ENCODE measurements at places on chromosomes 3 and 15.

DNA sequence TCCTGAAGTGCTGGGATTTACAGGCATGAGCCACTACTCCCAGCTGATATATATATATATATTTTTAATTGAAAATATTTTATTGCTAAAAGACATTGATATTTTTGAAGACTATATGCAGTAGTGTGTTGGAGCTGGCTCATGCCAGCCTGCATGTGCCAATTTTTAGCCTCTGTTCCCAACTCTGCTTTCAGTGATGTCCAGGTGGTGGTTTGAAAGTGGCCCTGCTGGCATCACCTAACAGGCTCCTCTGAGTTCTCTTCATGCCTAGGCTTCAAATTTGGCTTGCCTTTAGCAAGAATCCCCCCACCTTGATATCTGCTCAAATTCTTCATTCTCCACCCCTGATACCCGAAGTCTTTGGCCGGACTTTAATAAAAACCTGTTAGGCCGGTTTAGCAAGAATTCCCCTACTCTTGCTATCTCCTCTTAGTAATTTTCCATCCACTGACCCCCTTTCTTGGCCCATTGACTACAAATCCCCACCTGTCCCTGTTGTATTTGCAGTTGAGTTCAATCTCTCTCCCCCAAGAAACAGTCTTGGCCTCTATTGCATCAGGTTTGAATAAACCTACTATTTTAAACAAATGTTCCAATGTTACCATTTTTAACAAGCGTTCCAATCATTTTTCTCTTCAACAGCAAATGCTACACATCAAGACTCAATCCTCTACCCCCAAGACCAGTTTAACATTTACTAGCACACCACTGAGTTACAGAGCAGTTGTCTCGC, 23.9 kb upstream of the CTSH start:
- H3K27me3 ChIP-seq: no peaks in the 10 kb centered on the region
- no peak overlapping the region for H3K27ac ChIP-seq
- DNase-seq: no peak
- peaks cover 10% of the 10 kb centered on the region for H3K4me1 ChIP-seq

GRCh38 chr3:20222274-20222673, 36.3 kb upstream of the SGO1 start:
- DNase-seq: no peak
- H3K27me3 ChIP-seq: no peaks in the 10 kb centered on the region
- H3K27ac ChIP-seq: no peak overlapping the region
- H3K36me3 ChIP-seq: no peaks in the 10 kb centered on the region
- no peak overlapping the region for H3K4me3 ChIP-seq

GRCh38 chr3:7843441-7843840, 658.2 kb upstream of the LMCD1 start:
- DNase-seq: no peak
- no peaks in the 10 kb centered on the region for H3K36me3 ChIP-seq
- no peak overlapping the region for H3K27ac ChIP-seq
- H3K4me1 ChIP-seq: no peaks in the 10 kb centered on the region
- H3K4me3 ChIP-seq: no peak overlapping the region

DNA sequence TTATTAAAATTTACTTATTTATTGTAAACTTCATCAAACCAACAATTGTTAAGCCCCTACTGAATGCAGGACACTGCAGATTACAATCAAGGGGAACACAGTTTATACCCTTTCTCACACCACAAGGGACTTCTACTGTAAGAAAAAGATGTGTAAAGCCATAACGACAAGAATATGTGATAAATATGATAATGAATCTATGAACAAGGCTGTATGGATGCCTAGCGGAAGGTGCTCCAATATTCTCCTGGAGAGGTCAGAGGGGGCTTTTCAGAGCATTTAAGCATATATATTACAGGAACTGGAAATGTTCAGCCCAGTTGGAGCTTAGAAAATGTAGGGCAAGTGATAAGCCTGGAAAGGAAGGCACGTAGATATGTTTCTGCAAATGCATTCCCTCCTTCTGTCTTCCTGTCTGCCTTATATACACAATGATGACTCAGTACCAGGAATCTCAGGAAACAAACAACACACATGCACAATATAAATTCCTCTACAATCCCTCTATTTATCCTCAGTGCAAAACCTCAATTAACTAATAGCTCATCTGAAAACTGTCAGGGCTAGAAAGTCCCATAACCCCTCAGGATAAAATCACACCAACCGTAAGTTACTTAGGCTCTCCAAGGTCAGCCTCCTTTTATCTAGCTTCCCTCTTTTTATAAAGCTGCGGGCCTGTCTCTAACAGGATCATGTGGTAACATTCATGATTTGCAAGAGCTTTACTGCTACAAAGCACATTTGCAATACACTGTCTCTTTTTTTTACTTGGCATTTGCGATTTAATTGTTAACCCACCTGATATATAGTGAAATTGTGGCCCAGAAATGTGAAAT, 393.1 kb downstream of the LPP start:
- no peak overlapping the region for H3K4me3 ChIP-seq
- peaks cover 23% of the 10 kb centered on the region for H3K36me3 ChIP-seq
- peaks cover 10% of the 10 kb centered on the region for H3K4me1 ChIP-seq
- H3K27ac ChIP-seq: no peak overlapping the region

DNA sequence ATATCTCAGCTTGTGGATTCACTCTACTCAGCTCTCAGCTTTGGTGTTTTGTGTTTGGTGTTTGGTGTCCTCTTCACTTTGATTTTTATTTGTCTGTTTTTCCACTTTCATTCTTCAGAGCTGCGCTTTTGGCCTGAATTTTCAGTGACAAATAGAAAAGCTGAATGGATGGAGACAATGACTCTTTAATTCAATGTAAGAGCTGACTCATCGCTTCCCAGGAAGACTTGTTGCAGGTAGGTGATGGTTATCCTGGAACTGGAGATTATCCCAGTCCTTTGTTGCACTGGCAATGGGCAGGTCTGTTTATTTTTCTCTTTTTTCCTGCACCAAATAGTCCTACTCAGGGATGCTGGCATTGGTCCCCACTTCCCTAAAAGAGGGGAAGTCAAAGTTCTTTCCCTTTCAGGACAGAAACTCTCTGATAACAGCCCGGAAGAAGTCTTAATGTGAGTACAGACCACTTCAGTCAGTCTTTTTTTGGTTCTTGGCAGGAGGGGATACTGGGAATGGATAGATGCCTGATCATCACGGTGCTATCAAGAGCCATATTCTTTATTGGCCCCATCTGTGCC, 12.4 kb upstream of the AEN start:
- H3K27ac ChIP-seq: no peak overlapping the region
- H3K4me3 ChIP-seq: no peak overlapping the region
- DNase-seq: no peak
- H3K4me1 ChIP-seq: peaks cover 43% of the 10 kb centered on the region

- no peak for DNase-seq
- H3K27ac ChIP-seq: no peak overlapping the region
These were observed 274.6 kb upstream of the TBL1XR1 start for GRCh38 chr3:177471733-177472480.

GRCh38 chr15:36605604-36606263, 26.3 kb downstream of the CDIN1 start:
- peaks cover 4% of the 10 kb centered on the region for H3K4me1 ChIP-seq
- no peaks in the 10 kb centered on the region for H3K36me3 ChIP-seq
- no peak for DNase-seq
- no peak overlapping the region for H3K27ac ChIP-seq

GRCh38 chr15:86772369-86773059, 692.8 kb downstream of the AGBL1 start:
- no peaks in the 10 kb centered on the region for H3K36me3 ChIP-seq
- DNase-seq: no peak
- no peaks in the 10 kb centered on the region for H3K4me1 ChIP-seq
- H3K4me3 ChIP-seq: no peak overlapping the region

DNA sequence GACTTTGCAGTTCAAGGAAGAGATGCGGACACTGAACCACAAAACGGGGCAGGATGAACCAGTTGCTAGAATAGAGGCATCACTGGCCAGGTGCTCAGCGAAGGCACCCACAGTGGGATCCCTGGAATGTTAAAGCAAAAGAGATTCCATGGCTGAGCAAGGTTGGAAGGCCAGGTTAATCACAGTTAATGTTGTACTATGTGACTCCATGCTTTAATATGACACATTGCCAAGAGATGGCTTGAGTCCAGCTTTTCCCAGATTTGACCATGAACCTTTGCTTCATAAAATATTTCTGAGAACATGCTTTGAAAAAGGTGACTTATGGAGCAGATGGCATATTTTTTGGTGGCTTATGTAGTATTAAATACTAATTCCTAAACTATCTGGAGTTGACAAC, 76.2 kb upstream of the CMTM7 start:
- H3K27ac ChIP-seq: no peak overlapping the region
- H3K4me3 ChIP-seq: no peak overlapping the region
- no peaks in the 10 kb centered on the region for H3K36me3 ChIP-seq
- H3K27me3 ChIP-seq: peaks cover 28% of the 10 kb centered on the region

GRCh38 chr3:116877968-116878367, 168.4 kb downstream of the TUSC7 start:
- H3K27me3 ChIP-seq: no peaks in the 10 kb centered on the region
- no peaks in the 10 kb centered on the region for H3K36me3 ChIP-seq
- DNase-seq: no peak

- peaks cover 23% of the 10 kb centered on the region for H3K4me1 ChIP-seq
- H3K4me3 ChIP-seq: no peak overlapping the region
- H3K27ac ChIP-seq: no peak overlapping the region
- H3K36me3 ChIP-seq: no peaks in the 10 kb centered on the region
- DNase-seq: no peak
These were observed 2.0 kb downstream of the SRGAP3 start for GRCh38 chr3:9247361-9247940.

DNA sequence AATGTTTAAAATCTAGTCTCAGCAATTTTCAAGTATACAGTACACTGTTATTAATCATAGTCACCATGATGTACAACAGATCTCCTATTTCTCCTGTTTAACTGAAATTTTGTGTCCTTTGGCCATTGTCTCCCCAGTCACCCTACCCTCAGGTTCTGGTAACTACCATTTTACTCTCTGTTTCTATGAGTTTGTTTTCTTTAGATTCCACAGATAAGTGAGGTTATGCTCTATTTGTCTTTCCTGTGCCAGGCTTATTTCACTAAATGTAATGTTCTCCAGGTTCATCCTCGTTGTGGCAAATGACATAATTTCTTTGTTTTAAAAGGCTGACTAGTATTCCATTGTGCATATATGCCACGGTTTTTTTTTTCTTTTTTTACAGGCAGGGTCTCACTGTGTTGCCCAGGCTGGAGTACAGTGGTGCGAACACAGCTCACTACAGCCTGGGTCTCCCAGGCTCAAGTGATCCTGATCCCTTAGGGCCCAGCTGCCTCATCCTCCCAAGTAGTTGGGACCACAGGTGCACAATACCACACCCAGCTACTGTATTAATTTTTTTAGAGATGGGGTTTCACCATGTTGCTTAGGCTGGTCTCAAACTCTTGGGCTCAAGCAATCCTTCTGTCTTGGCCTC, 50.0 kb downstream of the RAB7A start:
- H3K27me3 ChIP-seq: no peaks in the 10 kb centered on the region
- DNase-seq: no peak
- peaks cover 25% of the 10 kb centered on the region for H3K36me3 ChIP-seq
- H3K27ac ChIP-seq: no peak overlapping the region
- no peak overlapping the region for H3K4me3 ChIP-seq

GRCh38 chr3:13874891-13875290, 5.0 kb downstream of the WNT7A start:
- no peaks in the 10 kb centered on the region for H3K36me3 ChIP-seq
- no peak overlapping the region for H3K4me3 ChIP-seq
- DNase-seq: no peak
- H3K4me1 ChIP-seq: peaks cover 13% of the 10 kb centered on the region
- no peak overlapping the region for H3K27ac ChIP-seq
- peaks cover 75% of the 10 kb centered on the region for H3K27me3 ChIP-seq

DNA sequence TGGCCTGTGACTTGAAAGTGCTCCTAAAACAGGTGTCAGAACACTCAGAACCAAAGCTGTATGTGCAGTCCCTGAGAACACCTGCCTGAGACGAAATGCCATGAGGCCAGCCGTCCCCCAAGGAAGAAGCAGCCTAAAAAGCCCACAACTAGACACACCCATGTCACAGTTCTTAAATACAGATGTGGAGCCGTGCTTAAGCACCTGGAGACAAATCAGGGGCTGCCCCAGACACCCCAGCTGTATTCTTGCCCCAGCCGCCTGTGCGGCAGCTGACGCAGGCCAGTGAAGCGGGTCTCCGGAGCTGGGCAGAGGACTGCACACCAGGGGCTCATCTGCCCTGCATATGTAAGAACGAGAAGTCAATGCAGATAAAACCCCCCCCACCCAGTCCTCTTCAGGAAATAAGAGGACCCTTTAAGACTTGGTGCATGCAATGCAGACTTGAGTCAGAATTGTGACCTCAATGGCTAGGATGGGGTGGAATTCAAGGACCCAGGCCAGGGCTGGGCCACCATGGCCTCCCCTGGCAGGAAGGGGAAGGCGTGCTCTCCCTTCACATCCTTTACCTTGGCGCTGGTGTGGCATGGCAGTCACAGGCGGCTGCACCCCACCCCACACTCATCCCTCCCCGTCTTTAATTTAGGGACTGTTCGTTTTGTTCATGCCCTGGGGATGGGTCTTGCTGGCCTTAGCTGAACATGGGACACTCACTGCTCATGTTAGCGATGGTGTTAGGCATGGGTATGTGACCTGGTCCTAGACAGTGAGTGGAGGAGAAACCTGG, 27.7 kb upstream of the PLXNA1 start:
- H3K4me1 ChIP-seq: peaks cover 21% of the 10 kb centered on the region
- peak overlapping the region; percentile 99 for H3K27ac ChIP-seq
- no peaks in the 10 kb centered on the region for H3K27me3 ChIP-seq
- peaks cover 2% of the 10 kb centered on the region for H3K36me3 ChIP-seq
- no peak overlapping the region for H3K4me3 ChIP-seq

GRCh38 chr3:69011096-69011730, 2.3 kb downstream of the EOGT start:
- H3K27me3 ChIP-seq: no peaks in the 10 kb centered on the region
- H3K4me3 ChIP-seq: no peak overlapping the region
- H3K36me3 ChIP-seq: peaks cover 3% of the 10 kb centered on the region
- H3K27ac ChIP-seq: no peak overlapping the region
- no peak for DNase-seq

- H3K4me1 ChIP-seq: peaks cover 12% of the 10 kb centered on the region
- peak overlapping the region; percentile 70 for H3K27ac ChIP-seq
- DNase-seq: no peak
- no peaks in the 10 kb centered on the region for H3K27me3 ChIP-seq
These were observed 86.9 kb upstream of the PRTG start for GRCh38 chr15:55829826-55830225.

GRCh38 chr3:136044980-136045745, 79.6 kb downstream of the PPP2R3A start:
- H3K27me3 ChIP-seq: peaks cover 20% of the 10 kb centered on the region
- H3K36me3 ChIP-seq: no peaks in the 10 kb centered on the region

GRCh38 chr15:67006083-67007065, 59.0 kb upstream of the SMAD3 start:
- H3K27me3 ChIP-seq: no peaks in the 10 kb centered on the region
- H3K4me3 ChIP-seq: no peak overlapping the region
- peaks cover 15% of the 10 kb centered on the region for H3K4me1 ChIP-seq
- no peak for DNase-seq
- H3K27ac ChIP-seq: no peak overlapping the region

GRCh38 chr3:59850417-59850816, 800.6 kb upstream of the CFAP20DC start:
- no peaks in the 10 kb centered on the region for H3K27me3 ChIP-seq
- DNase-seq: no peak
- no peak overlapping the region for H3K4me3 ChIP-seq
- H3K36me3 ChIP-seq: peaks cover 5% of the 10 kb centered on the region
- peaks cover 2% of the 10 kb centered on the region for H3K4me1 ChIP-seq
- no peak overlapping the region for H3K27ac ChIP-seq
